ENCODE measurements at places on chromosomes 2 and 18. TPM values are rescaled to one million over a fixed set of nuclear protein-coding genes. Genes with fewer than 3 reads are reported as not detected.

Gene REG3G
- not detected for polyA plus RNA-seq

Gene HAAO
- 32.8 TPM for polyA plus RNA-seq

DNA sequence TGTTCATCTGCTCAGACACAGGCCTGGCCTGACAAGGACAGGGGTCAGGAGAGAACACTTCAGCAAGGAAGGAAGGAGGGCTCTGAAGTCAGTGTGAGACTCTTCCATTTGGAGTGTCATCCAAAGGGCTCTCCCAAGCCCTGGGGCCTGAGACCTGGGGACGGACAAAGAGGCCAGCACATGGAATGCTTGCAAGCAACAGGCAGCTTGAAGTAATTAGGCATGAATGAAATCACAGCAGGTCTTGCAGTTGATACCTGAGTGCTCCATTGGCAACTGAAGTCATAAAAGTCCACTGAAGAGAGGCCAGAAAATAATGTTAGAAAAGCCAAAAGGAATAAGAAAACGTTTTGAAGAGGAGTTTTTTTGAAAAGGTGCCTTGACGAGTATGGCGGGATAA lies 231.7 kb downstream of the VAPA start:
- no peak for DNase-seq

Gene SPRED2
- 41.1 TPM for polyA plus RNA-seq

Gene NTSR2
- polyA plus RNA-seq, result not detected

Gene SNORC
- 1.5 TPM for polyA plus RNA-seq

Gene STK11IP
- 31.3 TPM for polyA plus RNA-seq

DNA sequence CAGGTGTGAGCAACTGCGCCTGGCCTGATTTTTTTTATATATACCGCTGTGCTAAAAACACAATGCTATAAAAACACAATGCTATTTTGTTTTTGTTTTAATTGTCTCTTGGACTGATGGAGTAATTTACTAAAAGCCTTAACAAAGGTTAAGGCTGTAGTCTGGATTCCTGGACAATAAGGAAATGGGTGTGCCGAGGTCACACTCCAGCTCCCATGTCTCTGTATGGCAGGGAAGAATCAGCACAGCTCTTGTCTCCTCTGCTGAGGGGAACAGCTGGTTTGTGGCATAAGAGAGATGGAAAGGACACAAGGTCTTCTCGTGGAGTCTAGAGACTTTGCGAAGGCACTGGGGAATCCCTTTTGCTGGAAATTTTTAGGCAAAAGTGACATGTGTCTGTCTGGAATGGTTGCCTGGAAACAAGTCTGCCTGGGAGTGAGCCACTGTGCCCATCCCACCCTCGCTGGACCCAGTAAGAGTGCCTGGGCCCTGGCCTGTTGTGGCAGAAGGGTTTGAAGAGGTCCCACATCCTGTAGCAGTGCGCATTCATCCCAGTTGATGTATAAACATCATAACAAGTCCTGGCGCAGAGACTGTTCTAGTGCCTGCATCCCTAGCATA lies 73.1 kb downstream of the MAPK4 start:
- no peak for DNase-seq

Gene FSIP2
- polyA plus RNA-seq, result 1.7 TPM

- DNase-seq, result no peak
These were observed 61.3 kb upstream of the PGAP1 start for GRCh38 chr2:196987649-196988364.

- peak; percentile 2 for DNase-seq
These were observed 1024.1 kb upstream of the KLHL29 start for GRCh38 chr2:22360735-22361374.

Gene PPP1R1C
- 2.8 TPM for polyA plus RNA-seq

Gene ITGA4
- polyA plus RNA-seq, result 23.8 TPM

DNA sequence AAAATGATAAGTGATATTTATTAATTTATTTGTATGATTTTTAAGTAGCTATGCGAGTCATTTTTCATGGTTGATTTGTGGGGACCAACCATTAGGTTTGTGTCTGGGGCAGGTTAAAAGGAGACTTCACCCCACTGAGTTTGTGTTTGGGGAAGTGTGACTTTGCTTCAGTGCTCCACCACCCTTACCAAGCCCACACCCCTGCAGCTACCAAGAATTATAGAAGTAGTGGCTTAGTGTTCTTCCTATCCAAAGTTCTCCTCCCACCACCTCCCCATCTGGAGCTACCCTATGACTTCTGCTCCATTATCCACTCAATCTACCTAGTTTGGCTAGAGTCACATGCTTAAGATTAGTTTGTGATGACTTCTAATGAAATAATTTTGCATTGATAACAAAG lies 182.1 kb upstream of the ZEB2 start:
- no peak for DNase-seq

DNA sequence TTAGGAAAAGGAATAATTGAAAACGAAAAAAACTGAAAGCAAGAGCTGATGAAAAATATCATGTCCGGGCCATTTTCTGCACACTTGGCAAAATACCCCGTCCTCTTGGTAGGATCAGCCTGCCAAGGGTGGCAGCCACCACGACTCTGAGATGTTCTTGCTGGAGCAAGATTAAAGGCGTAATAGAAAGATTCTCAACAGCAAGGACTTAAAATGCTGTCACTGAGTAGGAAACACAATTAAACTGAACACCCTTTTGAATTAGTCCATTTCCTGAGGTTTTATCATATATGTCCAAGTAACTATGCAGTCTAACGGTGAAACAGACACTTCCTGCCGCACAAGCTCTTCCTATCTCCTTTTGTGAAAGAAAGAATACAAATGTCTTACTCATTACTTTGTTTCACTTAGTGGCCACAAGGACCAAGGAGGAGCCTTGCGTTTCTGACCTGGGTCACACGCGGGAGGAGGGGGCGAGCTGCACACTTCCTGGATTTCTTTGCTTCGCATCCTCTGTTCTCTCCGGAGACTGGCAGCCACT lies 222.7 kb downstream of the PIEZO2 start:
- peak; percentile 50 for DNase-seq

Gene AMER3
- polyA plus RNA-seq, result 0.06 TPM

Gene ABCG5
- polyA plus RNA-seq, result 0.27 TPM

Gene TMEM169
- 0.66 TPM for polyA plus RNA-seq

DNA sequence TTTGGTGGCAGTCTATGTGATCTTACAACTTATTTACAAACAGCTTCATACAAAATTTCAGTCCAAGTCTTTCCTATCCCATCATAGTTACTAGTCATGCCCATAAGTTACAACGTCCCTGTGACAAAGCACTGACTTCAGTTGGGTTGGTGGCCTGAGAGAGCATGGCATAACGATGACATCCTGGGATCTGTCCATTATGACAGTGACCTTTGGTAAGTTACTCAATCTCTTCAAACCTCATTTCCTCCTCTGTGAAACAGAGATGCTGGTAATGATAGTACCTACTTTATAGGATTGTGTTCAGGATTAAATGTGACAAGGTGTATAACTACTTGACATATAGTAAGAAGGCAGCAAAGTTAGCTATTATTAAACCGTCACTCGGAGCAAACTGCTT lies 55.4 kb upstream of the ATP5MC3 start:
- DNase-seq, result no peak

GRCh38 chr2:20093263-20094141 lies 42.1 kb upstream of the LAPTM4A start:
- no peak for DNase-seq

Gene CYRIA
- polyA plus RNA-seq, result 14.7 TPM

Gene SPC25
- polyA plus RNA-seq, result 22.3 TPM

DNA sequence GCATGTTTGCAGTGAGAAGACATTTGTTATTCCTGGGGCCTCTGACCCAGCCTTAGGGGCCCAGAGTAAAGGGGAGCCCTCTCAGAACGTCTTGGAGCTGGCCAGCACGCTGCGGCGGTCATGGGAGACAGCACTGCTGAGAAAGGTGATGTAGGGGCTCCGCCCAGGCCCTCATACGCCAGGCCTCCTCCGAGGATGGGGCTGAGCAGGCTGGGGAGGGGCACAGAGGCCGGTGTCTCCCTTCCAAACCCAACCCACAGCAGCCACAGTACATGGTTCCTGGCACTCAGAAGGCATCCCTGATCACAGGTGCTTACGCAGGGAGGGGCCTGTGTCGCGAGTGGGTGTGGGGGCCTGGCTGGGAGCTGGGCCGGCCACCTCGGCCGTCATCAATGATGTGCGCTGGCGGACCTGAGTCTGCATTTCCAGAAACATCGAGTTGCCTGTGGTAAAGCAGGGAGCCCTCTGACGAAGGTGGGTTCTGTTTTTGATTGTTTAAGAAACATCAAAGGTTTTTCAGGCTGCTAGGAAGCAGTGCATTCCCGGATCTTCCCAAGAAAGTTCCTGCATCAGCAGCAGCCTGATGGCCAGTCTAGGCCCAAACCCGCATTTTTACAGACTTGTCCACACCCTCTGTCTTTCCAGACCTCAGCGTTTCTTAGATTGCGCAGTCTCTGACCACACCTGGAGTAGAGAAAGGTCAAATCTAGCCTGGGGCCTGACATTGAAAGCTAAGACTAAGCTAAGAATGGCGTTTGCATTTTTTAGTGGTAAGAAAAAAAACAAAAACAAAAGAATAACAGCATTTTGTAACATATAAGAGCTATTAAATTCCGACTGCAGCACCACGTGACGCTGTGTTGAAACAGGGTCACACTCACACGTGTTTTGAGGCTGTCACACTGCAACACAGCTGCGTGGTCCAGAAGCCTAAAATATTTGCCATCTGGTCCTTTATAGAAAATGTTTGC lies 51.2 kb upstream of the PXDN start:
- DNase-seq, result no peak

- no peak for DNase-seq
These were observed 52.9 kb downstream of the SLC9A2 start for GRCh38 chr2:102672107-102672776.

DNA sequence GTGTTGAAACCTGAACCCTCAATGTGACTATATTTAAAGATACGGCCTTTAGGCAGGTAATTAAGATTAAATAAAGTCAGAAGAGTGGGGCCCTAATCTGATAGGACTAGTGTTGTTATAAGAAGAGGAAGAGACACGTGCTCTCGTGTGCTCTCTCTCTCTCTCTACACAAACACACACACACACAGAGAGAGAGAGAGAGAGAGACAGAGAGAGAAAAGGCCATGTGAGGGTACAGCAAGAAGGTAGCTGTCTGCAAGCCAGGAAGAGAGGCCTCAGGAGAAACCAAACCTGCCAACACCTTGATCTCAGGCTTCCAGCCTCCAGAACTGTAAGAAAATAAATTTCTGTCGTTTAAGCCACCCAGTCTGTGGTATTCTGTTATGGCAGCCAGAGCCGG lies 106.7 kb downstream of the FTCDNL1 start:
- DNase-seq, result no peak

DNA sequence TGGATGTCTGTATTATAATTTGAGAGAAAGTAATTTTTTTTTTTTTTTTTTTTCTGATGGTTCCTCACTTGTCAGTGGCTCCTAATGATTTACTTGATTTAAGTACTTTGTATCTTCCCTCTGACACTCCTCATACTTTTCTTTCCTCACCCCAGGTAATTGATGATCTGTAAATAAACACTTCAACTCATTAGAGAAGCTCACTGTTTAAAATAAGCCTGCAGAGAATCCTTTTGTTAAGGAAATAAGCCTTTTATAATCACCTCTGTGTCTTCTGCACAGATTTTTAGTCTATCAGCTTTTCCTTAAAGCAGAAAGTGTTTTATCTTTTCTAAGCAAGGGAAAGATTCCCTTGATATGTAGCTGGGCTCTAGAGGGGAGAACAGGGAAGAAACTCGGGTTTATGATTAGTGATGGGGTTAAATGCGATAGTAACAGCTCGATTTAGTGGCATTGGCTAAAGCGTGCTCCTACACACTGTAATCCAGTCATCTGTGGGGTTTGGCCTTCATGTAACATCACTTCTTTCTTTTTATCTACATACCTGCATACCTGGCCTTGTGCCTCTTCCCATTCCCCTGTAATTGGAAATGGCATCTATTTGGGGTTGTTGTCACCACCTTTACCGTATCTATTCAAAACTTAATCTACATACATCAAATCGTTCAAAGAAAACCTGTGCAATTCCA lies 60.1 kb upstream of the LRRTM1 start:
- DNase-seq, result no peak

Gene MC5R
- 0.13 TPM for polyA plus RNA-seq

- DNase-seq, result no peak
These were observed 128.7 kb downstream of the PLA2R1 start for GRCh38 chr2:159933727-159934049.

DNA sequence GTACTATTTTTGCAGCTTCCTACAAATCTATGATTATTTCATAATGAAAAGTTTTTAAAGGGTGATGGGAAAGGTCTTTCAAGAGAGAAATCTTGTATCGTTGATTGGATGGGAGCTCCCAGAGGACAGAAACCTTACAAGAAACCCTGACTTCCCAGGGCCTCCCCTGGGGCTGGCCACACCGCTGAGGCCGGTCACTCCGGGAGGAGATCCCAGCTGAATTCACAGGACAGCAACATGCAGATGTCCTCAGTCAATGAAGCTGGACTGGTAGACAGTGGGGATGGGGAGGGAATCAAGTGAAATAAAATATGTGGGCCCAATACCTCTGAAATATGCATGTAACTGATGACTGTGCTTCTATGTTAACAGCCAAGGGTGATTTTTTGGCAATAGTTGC lies 135.6 kb downstream of the TFCP2L1 start:
- no peak for DNase-seq

- DNase-seq, result peak; percentile 52
These were observed 125.8 kb downstream of the TANC1 start for GRCh38 chr2:159094173-159094737.

DNA sequence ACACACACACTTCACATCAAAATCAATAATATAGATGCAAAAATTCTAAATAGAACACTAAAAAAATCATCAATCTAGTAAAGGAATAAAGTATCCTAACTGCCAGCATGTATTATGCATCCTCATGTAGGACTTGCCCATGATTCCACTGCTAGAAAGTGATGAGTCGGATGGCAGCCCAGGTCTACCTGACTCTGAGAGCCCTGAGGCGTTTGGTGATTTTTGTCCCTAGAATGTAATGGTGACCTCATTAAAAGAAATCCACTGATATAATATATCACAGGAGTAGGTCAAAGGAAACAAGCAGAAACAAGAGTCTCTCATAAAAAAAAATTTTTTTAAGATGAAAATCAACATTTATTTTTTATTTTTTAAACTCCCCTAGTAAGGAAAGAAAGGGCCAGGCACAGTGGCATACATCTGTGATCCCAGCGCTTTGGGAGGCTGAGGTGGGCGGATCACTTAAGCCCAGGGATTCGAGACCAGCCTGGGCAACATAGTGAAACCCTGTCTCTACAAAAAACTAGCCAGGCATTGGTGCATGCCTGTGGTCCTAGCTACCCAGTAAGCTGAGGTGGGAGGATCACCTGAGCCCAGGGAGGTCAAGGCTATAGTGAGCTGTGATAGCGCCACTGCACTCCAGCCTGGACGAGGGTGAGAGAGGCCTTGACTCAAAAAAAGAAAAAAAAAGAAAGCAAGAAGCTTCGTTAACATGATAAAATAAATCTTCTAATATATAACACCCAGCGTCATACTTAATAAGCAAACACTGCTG lies 24.4 kb upstream of the ACTG2 start:
- DNase-seq, result no peak

Gene PLCL1
- 11.8 TPM for polyA plus RNA-seq

DNA sequence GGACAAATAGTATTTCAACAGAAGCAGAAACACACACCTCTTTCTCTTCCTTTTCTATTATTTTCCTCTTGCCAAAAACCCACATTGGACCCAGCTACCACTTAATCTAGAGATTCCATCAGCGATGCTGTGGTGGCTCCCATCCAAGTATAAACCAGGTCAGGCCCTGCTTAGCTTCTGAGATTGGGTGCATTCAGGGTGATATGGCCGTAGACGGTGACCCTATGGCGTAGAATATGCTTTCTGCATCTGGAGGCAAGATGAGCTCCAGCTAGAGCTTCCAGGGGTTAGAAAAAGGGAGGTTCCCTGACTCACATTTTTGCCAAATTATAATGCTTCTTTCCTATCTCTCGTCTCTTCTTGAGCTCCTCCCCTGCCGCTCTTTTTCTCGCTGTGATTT lies 66.5 kb downstream of the TNP1 start:
- no peak for DNase-seq

GRCh38 chr2:229475778-229476177 lies 204.7 kb upstream of the PID1 start:
- DNase-seq, result peak; percentile 55

Data from left lung (tissue), 14 donors.